Stimulated activated CD4-positive, alpha-beta T cell treated with anti-CD3 and anti-CD28 coated beads, Interleukin-1b, Interleukin-23, amount 100 ng/mL, for 1 hour (primary cell): ENCODE measurements at places on chromosomes 1 and 21.

DNA sequence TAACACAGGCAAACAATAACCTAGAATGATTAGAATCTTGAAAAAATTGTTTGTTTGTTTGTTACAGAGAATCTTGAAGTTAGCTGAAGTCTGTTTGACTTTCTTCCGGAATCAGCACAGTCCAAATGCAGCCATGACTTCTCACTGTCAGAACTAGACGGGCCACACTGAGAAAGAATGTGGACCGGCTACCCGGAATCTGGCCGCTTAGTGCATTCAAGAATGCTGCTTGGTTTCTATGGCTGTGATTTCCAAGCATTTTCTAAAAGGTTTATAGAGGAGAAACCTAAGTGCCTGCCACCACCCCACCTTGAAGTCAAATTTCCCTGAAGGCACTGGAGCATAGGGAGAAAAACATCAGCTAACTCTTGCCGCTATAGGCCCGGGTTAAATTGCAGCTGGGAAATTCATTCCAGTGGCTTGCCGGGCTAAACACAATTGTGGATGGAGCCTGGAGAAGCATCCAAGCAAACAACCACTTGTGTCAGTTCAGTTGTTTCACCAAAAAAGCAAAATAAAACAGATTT, 231.1 kb downstream of the DISC1 start:
- no peak for DNase-seq

GRCh38 chr1:219088778-219089557, 84.7 kb upstream of the LYPLAL1 start:
- no peak for DNase-seq

- no peak for DNase-seq
These were observed 98.9 kb downstream of the RGS2 start for GRCh38 chr1:192907545-192908243.

DNA sequence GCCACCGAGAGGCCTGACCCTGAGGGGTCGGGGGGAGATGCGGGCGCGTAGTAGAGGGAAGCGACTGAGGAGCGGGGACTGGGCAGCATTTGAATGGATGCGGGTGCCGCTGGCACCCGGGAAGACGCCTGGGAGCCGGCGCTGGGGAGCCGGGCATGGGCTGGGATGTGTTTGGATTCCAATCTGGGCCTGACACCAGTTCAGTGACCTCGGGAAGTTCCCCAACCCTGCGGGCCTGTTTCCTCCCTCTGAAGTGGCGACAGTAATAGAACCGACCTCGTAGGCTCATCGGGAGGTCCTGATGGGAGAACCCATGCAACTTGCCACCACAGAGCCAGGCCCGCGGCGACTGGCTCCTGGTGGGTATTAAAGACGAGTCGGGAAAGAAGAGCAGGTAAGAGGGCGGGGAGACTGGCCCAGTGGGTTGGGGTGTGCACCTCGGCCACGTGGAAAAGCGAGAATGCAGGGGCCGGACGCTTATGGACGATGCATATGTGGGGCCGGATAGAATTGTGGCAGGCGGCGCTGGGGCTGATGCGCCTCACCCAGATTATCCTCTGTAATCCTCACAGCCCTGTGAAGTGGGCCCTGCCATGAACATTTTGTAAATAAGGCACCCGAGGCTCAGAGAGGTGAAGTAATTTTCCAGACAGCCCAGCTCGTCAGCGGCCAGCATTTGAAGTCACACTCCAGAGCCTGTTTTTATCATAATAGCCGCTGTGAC, 105.8 kb downstream of the SLC16A1 start:
- DNase-seq: no peak

- no peak for DNase-seq
These were observed 147.3 kb upstream of the WNT4 start for GRCh38 chr1:22290157-22290556.

DNA sequence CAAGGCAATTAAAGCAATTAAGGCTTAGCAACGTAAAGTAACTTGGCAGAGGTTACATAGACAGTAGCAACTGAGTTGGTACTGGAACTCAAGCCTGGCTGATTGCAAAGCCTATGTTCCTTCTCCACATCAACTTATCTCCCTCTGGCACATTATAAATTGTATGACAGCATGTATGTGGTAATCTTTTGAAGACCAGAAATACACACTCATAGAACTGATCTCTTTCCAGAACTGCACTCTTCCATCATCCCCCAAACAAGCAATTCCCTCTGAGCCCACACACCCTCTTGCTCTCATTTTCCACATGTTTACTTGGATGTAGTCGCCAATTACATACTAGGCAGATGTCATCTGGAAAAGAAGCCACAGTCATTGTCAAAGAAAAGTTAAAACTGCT, 502.2 kb downstream of the PLPP3 start:
- DNase-seq: no peak

GRCh38 chr1:89712420-89712819, 79.5 kb downstream of the LRRC8C start:
- DNase-seq: no peak

DNA sequence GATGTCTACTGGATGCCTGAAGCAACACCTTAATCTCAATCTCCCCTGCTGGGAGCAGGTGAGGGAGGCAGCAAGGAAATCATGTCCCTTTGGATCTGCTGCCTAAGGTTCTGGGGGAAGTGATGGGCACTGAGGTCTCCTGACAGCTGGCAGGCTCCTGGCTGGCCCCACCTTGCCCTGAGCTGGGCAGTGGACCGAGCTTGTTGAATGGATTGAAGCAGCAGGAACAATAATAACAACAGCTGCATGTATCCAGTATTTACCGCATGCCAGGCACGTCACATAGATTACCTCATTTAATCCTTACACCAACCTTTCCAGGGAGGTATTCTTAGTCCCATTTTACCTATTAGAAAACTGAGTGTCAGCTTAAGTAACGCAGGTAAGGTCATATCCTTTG, 133.9 kb downstream of the PLXNA2 start:
- DNase-seq: no peak

DNA sequence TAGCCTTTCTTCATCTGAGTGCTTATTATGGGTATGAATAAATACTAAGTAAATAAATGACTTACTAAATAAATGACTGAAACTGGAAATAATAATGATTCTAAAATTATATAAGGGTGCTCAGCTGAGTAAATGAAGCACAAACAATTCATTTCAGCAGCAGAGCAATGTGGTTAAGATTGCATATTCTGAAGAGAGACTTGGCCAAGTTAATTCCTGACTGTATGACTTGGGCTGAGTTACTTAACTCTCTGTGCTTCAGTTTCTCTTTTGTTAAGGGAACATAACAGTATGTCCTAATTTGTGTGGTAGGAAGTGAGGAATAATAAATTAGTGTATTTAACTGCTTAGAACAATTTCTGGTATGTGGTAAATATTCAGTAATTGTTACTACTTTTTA, 19.1 kb downstream of the AGL start:
- DNase-seq: no peak

GRCh38 chr1:228341450-228341813, 65.2 kb downstream of the TRIM11 start:
- no peak for DNase-seq

DNA sequence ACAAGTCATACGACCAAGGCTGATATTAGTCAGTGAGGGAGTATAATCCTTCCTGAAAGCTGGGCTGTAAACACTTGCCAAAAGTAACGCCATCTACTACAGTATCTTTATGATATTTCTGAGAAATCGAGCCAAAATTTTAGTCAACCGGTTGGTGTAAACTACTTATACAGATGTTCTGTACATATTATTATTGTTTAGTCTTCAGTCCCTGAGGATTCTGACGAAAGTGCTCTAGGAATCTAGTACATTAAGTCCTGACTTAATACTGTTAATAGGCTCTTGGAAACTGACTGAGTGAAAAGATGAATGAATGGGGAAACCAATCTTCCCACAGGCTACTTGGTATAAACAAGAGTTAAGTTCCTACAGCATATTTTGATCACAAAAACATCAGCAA, 274.3 kb downstream of the USP25 start:
- DNase-seq: no peak

DNA sequence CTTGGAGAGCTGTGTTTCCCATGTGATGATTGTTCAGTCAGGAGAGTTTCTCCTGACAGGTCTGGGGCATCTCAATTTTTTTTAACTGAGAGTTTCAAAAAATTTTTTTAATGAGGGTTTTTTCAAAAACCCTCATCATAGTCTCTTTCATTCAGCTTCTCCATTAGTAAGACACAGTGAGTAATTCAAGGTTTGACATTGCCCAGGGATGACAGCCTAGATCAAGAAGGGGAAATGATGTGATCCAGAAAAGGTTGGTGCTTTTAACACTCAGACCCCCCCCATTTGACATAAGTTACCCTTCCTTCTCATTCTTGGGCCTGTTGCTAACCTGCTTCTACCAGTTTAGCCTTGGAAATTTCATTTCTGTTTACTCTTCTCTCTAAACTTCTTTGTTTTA, 189.4 kb upstream of the HOOK1 start:
- DNase-seq: no peak

GRCh38 chr1:223285452-223285851, 78.5 kb downstream of the SUSD4 start:
- DNase-seq: no peak
